ENCODE measurements at places on chromosomes 7 and 10. TPM values are rescaled to one million over a fixed set of nuclear protein-coding genes. Genes with fewer than 3 reads are reported as not detected.
A peak's percentile ranks its signal among the peaks of the same experiment; 100 is the strongest.

The TAS2R4 gene
- 0.50 TPM for total RNA-seq

DNA sequence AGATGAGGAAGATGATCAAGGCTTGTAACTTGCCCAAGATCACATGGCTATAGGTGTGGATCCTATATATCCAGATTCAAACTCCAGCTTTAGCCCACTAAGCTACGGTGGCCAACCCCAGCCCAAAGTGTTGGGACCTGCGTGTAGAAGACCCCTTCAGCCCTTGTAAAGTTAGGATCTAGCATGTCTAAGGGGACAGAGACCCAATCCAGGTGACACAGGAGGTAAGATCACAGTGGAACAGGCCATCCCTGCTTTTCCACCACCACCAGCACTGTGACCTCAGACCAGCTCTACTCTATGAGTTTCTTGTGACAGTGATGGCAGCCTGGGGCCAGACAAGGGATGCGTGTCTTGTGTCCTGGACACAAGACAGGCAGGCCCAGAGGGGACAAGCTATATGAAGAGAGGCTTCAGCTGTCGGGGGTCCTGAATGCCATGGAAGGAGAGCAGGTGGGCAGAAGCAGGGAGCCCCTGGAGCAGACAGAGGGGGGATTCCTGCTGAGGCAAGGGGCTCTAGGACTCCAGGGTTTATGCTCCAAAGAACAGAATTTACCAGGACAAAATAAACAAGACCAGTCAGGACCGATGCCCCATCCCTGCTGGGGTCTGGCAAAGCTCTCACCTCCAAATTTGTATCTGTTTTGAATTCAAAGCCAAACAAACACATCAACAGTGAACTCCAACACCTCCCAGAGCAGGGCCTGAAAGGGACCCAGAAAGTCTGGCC is 10.4 kb downstream of the GPRIN2 start:
- no peaks in the 10 kb centered on the region for H3K27me3 ChIP-seq
- H3K4me3 ChIP-seq, result no peak overlapping the region
- DNase-seq, result no peak
- H3K27ac ChIP-seq, result no peak overlapping the region

DNA sequence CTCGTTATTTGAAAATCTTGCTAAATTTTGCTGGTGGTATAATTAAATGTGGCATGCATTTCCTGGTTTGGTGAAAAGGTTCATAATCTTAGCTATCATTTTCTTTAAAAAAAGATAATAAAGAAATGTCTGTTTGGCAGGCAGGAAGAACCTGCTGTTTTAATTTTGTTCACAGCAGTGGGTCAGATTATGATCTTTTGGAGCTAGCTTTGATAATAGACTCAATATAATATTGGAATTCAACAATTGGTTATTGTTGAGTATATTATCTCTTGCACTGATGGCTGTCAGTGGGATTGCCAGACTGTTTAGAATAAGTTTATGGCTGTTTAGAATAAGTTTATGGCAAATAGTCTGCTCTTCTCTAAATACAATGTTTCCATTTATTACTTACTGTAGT is 35.1 kb downstream of the MXI1 start:
- H3K27me3 ChIP-seq, result no peaks in the 10 kb centered on the region
- H3K27ac ChIP-seq, result peak overlapping the region; percentile 32
- no peak for DNase-seq
- H3K4me3 ChIP-seq, result no peak overlapping the region
- peaks cover 9% of the 10 kb centered on the region for H3K36me3 ChIP-seq

GRCh38 chr10:1347962-1348772 is 292.0 kb downstream of the WDR37 start:
- peaks cover 2% of the 10 kb centered on the region for H3K4me1 ChIP-seq
- peaks cover 29% of the 10 kb centered on the region for H3K27me3 ChIP-seq
- no peak overlapping the region for H3K4me3 ChIP-seq

The UPK3B gene
- 1.8 TPM for total RNA-seq

The PSMA2 gene
- 42.1 TPM for total RNA-seq

- H3K27ac ChIP-seq, result no peak overlapping the region
- no peaks in the 10 kb centered on the region for H3K4me1 ChIP-seq
- peaks cover 2% of the 10 kb centered on the region for H3K36me3 ChIP-seq
- H3K27me3 ChIP-seq, result peaks cover 17% of the 10 kb centered on the region
- DNase-seq, result no peak
Observed at GRCh38 chr7:37820708-37821468, 27.5 kb upstream of the NME8 start.

The SLC26A3 gene
- total RNA-seq, result not detected

The CFAP70 gene
- total RNA-seq, result 2.6 TPM

All from T-helper 17 cell (primary cell).